ENCODE measurements at places on chromosomes 11 and 22.
A peak's percentile ranks its signal among the peaks of the same experiment; 100 is the strongest.

GRCh38 chr11:43779306-43779705 is 98.8 kb downstream of the HSD17B12 start:
- DNase-seq: no peak

- no peak for DNase-seq
These were observed 28.1 kb upstream of the PHF21A start for GRCh38 chr11:46149342-46149741.

- no peak for DNase-seq
These were observed 123.3 kb upstream of the LUZP2 start for GRCh38 chr11:24373516-24373915.

DNA sequence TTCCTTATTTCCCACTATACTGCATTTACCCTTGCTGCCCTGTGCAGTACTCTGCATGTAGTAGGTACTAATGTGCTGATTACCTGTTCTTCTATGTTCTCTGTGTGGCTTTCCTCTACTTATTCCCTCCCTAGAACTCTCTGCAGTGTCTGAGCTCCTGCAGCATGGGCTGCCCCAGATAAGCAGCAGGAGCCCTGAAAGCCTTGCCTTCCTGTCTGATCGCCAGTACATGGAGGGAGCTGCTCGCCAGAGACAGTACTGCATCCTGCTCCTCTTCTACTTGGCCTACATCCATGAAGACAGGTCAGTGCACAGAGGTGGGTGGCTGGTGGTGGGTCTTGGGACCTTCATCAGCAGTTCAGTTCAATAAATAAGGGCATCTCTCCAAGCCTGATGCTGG is 42.2 kb upstream of the CCDC134 start:
- no peak for DNase-seq

- DNase-seq: no peak
These were observed 1186.5 kb downstream of the BRD1 start for GRCh38 chr22:48640890-48641841.

- DNase-seq: peak; percentile 61
These were observed 6.7 kb upstream of the MCAM start for GRCh38 chr11:119323532-119324033.

DNA sequence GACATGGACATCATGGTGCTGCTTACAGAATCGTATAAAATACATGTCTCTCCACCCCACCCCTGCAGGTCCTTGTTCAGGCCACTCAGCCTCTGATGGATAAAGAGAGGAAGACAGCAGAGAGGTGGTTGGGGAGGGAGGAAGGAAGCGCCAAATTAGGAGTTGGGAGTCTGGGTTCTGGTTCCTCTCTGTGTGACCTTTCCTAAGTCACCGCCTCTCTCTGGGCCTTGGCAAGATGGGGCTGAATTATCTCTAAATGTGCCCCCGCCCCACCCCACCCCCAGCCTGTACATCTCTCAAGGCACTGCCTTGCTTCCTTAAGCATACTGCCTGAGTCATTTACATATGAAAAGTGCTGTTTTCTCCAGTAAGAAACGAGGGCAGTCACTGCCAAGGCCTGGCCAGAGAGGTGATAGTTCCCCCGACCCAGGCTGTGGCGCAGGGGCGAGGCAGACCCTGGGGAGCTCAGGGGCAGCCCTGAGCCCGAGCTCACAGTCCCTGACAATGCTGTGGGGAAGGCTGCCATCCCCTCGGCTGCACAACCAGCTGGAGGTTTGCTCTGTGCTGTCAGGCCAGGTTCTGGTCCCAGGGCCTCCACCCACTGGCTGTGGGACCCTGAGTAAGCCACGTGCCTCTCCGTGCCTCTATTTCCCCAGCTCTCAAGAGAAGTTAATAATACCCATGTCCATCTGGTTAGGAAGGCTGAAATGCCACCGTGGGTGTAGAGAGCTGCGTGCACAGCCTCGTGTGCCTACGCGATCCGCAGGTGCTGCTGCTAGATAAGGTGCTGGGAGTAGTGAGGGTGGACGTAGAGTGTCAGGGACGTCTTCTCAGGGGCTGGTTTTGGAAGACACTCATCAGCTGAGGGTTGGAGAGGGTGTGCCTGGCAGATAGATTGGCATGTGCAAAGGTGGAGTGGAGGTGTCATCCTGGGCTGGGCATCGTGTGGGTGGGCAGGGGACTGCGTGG is 55.3 kb downstream of the CACNA1I start:
- no peak for DNase-seq

DNA sequence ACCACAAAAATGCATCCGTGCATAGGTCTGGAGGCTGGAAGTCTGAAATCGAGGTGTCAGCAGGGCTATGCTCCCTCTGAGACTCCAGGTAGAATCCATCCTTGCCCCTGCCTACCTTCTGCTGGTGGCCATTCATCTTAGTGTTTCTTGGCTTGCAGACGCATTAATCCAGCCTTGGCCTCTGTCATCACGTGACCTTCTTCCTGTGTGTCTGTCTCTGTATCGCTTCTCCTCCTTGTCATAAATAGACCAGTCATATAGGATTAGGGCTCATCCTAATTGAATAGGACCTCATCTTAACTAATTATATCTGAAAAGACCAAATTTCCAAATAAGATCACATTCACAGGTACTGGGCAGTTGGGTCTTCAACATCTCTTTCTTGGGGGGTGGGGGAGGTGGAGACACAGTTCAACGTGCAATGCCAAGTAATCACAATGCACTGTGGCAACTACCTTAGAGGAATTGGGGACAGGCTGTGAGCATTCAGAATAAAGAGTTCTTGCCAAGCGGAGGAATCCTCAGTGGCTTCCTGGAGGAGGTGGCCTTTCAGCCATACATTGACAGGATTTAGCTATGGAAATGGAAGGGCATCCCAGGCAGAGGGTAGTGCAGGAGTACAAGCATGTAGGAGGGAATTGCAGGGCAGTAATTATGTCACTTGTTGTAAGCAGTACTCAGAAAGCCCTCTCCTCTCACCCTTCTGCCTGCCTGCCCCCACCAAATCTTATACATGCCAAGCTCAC is 96.2 kb upstream of the SYT13 start:
- DNase-seq: no peak

GRCh38 chr11:73528013-73528412 is 69.9 kb downstream of the FAM168A start:
- no peak for DNase-seq

DNA sequence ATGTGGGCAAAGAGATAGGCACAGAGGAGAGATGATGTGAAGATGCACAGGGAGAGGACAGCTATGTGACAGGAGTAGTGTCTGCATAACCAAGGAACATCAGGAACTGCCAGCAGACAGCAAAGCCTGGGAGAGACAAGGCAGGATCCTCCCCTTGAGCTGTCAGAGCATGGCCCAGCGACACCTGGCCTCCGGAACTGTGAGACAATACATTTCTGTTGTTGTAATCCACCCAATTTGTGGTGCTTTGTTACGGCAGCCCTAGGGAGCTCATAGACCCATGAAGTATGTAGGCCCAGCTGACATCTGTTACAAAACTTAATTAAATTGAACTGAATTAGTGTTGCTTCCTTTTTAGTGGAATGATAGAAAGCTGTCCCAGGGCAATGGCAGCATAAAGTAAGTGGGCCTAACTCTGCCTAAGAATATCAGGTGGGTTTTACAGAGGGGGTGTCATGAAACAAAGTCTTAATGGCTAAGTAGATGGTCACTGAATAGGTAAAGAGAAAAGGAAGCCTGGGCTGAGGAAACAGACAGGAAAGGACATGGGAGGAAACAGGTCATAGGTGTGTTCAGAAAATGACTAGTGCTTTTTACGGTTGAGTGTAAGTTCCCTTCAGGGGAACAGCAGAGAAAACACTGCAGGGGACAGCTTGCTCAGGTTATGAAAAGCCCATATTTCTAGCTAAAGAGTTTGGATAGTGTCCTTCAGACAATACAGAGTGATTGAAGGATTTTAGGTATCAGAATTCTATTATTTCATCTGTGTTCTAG is 24.8 kb downstream of the RASSF10 start:
- DNase-seq: no peak

DNA sequence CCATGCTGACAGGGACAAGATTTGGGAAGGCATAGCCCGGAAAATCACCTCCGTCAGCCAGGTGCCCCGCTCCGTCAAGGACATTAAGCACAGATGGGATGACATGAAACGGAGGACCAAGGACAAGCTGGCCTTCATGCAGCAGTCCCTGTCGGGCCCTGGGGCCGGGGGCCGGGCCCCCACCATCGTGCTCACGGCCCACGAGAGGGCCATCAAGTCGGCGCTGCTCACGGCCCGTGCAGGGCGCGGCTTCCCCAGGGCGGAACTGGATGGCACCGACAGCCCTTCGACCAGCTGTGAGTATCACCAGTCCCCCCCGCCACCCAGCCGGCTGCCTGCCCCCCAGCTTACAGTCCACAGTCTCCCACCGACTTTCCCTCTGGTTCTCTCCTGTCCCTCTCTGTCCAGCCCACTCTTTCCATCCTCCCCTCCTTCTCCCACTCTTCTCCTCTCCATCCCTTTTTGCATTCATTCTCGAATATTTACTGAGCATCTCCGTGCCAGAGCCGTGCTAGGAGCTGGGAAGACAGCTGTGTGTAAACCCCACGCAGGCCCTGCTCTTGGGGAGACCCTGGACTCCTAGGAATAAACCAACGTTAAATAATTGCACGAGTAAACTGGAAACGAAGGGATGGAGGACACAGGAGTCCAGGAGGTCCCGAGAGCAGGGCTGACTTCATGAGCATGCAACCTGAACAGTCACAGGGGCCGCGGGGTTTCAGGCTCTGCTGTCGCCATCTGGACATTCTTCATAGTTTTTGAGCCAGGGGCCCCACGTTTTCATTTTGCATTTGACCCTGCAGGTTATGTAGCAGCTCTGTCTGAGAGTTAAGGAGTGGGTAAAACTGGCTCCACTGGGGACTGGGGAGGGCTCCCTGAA is 62.8 kb downstream of the PRDM11 start:
- DNase-seq: no peak

GRCh38 chr11:121800731-121801393 is 315.2 kb downstream of the BLID start:
- DNase-seq: peak; percentile 56

- no peak for DNase-seq
These were observed 32.2 kb upstream of the CARS1 start for GRCh38 chr11:3089236-3090061.

DNA sequence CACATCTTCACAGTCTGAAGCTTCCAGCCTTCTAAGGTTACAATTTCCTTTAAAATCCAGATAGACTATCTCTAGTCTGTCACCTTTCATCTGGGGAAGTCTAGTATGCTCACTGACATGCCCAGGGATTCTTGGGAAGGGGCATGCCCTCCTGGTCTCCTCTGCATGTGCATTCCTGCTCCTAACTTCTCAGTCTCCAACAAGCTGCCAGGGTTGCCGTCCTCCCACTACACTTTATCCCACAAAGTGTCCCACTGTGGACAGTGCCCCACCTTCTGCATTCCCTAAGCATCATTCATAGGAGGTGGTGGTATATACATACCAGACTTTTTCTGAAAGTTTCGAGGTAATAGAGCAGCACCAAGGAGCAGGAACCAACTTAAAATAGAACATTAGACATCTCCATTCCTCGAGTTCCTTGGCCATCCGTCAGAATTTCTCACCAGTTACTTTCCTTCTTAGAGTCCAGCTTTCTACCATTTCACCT is 28.7 kb downstream of the EIF3F start:
- DNase-seq: peak; percentile 68

GRCh38 chr11:64605244-64605560 is 14.2 kb downstream of the SLC22A12 start:
- no peak for DNase-seq

- no peak for DNase-seq
These were observed 28.9 kb downstream of the KCTD17 start for GRCh38 chr22:37080438-37080837.

DNA sequence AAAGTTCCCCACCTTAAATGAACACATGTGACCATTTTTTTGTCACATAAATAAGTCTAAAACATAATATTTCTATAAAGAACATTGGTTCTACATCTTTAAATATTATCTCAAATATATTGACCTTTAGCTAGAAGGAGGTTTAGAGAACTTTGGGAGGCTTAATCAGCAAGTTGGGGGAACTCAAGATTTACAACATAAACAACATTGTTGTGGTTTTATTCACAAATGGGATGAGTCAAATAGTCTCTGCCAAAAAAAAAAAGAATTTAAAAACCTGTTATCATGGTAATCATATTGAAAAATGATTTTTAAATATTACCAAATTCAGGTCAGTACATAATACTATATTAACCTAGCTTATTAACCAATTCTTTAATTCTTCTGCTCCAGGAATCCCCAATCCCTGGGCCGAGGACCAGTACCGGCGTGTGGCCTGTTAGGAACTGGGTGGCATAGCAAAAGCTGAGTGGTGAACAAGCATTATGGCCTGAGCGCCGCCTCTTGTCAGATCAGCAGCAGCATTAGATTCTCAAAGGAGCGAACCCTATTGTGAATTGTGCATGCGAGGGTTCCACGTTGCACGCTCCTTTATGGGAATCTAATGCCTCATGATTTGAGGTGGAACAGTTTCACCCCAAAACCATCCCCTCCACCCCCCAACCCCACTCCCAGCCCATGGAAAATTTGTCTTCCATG is 98.2 kb downstream of the RDX start:
- peak; percentile 38 for DNase-seq

GRCh38 chr11:66932543-66932942 is 25.6 kb downstream of the PC start:
- no peak for DNase-seq

DNA sequence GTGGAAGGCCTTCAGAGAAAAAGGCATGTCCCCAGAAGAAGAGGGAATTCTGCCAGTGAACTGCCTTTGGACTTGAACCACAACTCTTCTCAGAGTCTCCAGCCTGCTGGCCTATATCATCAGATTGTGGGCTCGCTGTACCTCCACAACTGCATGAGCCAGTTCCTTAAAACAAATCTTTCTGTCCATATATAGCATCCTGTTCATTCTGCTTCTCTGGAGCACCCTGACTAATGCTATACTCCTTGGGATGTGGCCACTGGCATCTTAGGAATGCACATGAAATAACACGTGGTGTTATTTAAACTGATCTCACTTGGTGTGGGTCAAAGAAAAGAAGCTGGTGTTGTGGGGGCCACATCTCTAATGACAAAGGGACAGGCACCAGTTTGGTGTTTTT is 58.3 kb upstream of the VSTM5 start:
- DNase-seq: peak; percentile 89

DNA sequence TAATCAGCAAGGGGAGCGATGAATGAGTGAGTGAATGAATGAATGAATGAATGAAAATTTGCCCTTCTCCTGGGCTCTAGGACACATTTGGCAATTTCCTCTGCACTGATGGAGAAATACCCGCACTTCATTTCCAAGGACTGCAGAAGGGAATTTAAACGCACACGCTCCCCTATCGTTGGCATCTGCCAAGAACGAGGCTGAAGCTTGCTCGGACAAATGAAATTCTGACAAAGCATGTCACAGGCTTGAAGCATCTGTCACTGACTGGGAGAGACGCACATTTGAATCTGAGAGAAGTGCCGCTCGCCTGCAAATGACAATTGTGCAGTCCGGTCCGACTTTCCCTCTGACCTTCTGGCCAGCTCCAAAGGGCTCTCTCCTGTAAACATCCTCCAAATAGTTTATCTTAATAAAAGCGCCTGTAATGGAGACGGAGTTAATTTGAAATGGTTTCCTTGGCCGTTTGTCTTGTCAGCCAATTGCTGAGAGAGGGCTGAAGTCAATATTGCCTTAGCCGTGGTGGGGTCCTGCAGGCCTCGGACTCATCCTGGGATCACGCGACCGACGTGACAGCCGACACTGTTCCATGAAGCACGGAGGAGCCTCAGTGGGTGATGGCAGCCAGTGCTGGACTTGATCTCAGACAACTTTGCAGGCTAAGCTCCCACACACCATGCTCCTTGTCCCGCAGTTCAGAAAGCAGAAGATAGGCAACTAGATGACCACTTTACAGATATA is 260.7 kb downstream of the MN1 start:
- no peak for DNase-seq

All from AG10803 (cell line).